ENCODE measurements at places on chromosomes 11 and 22.

- DNase-seq, result no peak
Measured at GRCh38 chr11:7576726-7577290, 63.0 kb downstream of the PPFIBP2 start.

- DNase-seq, result no peak
Measured at GRCh38 chr22:45268167-45268957, 16.4 kb upstream of the UPK3A start.

DNA sequence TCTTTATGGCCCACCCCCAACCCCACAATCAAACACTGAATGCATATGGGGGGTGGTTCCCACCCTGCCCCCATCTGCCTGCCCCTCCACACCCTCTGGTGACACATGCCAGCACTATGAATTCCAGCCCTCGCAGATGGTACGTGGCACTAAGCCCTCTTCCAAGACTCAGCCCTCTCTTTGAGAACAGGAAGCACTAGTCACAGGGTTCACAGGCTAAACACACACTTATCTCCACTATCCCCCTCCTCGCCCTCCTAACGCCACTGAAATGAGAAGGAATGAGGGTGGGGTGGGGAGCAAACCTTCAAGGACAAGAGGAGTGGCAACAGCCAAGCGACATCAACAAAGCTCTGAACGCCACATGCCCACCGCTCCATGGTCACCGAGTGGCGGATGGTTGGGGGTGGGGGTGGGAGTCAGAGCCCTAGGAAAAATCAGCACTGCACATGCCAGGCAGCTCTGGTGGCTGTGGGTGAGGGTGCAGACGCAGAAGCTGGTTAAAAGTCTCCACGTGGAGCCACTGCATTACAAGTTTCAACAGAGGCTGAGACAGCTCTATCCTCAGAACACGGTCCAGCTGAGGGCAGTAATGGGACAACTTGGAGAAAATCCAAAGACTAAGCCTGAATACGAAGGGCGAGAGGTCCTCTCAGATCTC is 33.6 kb downstream of the TMEM184B start:
- DNase-seq, result no peak

- DNase-seq, result no peak
Measured at GRCh38 chr22:30628491-30628890, 7.1 kb upstream of the SLC35E4 start.

GRCh38 chr11:2085251-2086066 is 53.7 kb downstream of the IGF2 start:
- DNase-seq, result no peak

DNA sequence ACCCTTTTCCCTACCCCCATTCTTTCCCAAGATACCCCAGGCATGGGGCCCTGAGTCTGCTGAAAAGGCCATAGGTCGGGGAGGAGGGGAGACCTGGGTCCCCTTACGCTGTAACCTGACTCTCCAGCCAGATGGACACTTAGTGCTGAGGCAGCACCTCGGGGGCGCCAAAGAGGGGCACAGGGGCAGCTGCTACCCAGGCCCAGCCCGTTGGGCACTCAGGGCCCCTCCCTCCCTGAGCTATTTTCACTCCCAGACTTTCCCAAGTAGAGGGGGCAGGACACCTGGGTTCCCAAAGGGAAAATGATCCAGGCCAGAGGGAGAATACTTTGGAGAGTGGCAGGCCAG is 933 bp downstream of the ACTN3 start:
- no peak for DNase-seq

GRCh38 chr11:33907421-33907820 is 15.5 kb upstream of the LMO2 start:
- no peak for DNase-seq

DNA sequence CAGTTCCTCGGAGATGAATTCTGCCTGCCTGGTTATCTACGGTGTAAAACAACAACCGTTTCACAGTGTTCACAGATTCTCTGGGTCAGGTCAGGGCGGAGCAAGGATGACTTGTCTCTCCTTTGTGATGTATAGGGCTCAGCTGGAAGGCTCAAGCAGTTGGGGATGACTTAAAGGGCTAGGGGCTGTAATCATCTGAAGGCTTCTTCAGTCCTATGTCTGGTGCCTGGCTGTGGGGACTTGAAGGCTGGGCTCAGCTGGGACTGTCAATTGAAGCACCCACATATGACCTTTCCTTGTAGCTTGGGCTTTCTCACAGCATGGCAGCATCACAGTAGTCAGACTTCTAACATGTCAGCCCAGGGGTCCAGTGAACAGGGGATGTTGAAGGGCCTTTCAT is 29.3 kb downstream of the EIF3F start:
- no peak for DNase-seq

GRCh38 chr22:29700206-29700899 is 19.4 kb upstream of the CABP7 start:
- no peak for DNase-seq

- DNase-seq, result no peak
Measured at GRCh38 chr11:33924341-33924740, 32.5 kb upstream of the LMO2 start.

GRCh38 chr11:93905384-93905783 is 55.0 kb upstream of the VSTM5 start:
- DNase-seq, result no peak

- no peak for DNase-seq
Measured at GRCh38 chr11:100774132-100774531, 87.0 kb downstream of the ARHGAP42 start.

DNA sequence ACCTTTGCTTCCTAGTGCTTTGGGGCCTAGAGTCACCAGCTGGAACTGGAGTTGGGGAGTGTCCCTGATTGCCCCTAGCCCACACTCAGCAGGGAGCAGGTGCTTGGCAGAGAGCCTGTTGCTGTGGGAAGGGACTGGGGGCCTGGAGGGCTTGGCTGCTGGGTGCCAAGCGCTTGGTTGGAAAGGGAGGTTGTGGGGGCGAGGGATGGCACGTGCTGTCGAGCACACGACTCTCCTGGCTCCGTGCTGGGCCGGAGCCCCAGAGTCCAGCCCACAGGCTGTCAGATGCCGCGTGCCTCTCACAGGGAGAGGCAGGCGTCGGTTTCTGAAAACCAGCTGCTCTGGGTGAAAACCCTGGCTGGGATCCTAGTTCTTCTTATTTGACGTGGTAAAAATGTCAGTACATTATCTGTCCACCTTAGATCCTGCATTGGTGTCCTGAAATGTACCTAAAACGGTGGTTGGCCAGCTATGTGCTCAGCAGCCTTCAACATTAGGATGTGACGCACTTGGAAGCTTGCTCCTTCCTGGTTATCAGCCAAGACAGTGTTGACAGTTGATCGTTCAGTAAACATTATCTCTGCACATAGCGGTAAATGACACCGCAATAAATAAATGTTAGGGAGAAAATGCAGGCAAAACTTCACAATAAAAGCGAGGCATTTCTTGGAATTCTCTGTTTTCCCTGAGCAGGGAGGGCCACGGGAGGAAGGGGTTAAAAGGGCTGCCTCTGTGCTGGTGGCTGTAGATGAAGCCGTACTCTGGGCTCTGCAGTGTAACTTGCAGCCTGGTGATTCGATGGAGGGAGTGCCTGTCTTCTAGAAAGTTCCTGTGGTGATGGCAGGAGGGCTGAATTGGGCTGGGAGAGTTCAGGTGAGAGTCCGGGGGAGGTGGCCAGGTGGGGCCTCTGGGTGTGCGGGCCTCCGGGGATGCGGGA is 29.2 kb downstream of the GRAMD4 start:
- DNase-seq, result no peak

DNA sequence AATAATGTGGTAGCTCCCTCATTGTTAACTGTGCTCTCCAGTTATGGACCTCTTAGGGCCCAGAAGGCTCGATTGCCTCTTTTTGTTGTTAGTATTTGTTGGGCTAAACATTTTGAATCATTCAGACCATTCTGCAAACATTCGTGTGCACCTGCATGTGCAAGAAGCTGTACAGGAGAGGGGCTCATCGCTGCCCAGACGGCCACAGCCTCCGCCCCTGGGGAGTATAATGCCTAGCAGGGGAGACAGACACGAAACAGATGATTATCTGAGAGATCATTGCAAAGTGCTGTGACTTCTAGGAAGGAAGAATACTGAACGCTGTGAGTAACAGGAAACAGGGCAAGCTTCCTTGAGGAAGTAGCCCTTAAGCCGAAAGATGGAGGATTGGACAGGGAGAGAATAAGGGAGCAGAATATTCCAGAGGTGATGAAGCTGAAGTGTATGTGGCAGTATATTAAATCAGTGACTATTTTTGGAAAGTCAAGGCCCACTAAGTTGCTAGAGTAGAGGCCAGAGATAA is 123.3 kb upstream of the RASSF10 start:
- DNase-seq, result no peak

DNA sequence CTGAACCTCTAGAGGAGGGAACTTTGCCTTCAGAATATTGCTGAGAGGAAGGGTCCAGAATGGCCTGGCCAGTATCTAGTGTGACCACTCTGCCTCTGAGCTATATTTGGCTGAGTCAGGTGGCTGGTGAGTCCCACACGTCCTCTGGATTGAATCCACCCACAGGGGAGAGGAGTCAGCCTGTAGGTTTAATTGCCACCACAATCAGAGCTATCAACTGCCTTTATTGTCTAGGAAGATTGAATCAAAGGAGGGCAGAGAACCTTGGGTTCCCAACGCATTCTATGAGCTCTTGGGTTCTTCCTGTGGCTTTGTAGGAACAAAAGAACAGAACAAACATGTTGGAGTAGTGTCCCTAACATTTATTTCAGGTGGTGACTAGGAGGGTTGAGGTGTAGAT is 67.7 kb downstream of the ST3GAL4 start:
- no peak for DNase-seq

DNA sequence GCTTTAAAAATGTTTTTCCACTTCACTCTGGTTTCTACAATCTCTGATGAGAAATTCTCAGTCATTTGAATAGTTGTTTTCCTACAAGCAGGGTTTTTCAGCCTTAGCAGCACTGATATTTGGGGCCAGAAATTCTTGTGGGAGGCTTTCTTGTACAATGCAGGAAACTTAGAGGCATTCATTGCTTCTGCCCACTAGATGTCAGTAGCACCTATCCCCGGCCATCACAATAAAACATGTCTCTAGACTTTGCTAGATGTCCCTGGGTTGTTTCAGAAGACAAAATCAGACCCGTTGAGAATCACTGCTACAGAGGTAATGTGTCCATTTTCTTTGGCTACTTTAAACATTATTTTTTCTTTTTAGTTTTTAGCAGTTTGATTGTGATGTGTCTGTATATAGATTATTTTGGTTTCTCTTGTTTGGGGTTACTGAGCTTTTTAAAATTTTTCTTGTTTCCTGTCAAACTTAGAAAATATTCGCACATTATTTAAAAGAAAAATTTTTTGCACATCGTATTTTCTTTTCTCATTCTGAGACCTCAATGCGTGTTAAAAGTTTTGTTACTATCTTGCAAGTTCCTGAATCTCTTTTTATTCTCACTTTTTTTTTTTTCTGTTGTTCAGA is 60.8 kb upstream of the CCDC179 start:
- DNase-seq, result no peak

DNA sequence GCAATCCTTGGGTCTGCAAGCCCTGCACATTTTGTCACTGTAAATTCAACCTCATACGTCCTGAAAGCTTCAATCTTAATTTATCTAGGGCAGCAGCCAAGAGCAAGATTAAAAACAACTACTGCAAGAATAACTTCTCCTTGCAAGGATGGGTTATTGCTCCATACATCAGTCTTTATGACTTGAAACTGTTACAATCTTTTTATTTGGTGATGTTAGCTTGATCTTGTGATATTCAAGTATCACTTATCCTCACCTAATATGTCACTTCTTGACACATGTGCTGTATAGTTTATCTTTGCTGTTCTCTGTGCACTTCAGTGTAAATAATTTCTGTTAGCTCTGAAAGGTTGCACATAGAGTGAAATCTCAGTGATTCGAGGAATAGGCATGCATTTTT is 14.7 kb upstream of the APLP2 start:
- no peak for DNase-seq

DNA sequence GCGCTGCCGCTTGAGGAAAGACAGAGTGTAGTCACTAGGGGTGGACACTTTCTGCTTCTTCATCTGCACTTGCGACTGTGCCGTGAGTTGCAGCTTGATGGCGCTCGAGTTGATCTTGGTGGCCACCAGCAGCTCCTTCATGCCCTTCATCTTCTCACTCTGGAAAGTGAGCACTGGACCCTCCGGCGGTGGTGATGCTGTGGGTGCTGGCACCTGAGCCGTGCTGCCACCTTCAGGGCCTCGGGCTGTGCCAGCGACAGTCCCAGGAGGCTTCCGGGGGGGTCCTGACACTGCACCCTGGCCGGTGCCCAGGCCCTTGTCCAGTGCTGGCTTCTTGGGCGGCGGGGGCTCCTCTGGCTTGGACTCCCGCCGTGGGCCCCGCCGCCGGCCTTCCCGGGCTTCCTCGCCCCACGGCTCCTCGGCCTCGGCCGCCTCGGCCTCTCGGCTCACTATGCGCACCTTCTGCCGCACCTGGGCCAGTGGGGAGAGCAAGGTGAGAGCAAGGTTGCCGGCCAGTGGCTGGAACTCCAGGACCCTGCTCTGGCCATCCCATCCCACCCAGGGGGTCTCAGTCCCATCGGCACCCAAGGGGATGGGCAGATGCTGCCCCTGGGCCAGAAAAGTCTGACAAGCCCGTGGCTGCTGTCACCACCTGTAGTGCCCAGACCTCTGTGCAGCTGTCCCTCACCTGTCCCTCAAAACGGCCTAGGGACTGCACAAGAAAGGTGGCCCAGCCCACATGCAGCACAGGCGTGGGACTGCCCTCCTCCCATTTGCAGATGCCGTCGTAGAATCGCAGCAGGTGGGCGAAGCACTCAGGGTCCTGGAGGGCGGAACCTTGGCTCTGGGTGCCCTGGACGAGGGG is 1.6 kb upstream of the MAP4K2 start:
- no peak for DNase-seq

GRCh38 chr22:40055143-40055883 is 60.6 kb downstream of the FAM83F start:
- DNase-seq, result no peak

GRCh38 chr11:100785148-100785983 is 98.3 kb downstream of the ARHGAP42 start:
- DNase-seq, result no peak

DNA sequence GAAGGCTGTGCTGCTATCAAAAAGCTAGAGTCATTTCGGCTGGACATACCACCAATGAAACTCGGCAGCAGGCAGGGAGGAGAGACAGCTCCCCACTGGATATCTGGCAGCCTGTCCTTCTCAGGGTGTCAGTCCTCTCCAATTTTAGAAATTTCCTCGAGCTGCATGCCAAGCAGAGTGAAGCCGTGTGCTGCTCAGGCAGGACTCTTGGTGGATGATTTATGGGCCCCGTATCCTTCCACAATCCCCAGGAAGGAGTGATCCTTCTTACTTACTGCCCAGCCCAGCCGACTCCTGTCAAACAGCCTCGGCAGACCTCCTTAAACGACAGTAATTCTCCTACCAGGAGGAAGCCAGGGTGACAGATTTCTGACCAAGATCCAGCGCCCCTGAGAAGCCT is 410.4 kb downstream of the TENM4 start:
- no peak for DNase-seq

- no peak for DNase-seq
Measured at GRCh38 chr11:111694851-111695250, 71.3 kb downstream of the PPP2R1B start.

- no peak for DNase-seq
Measured at GRCh38 chr22:40766956-40767355, 52.2 kb downstream of the SLC25A17 start.

DNA sequence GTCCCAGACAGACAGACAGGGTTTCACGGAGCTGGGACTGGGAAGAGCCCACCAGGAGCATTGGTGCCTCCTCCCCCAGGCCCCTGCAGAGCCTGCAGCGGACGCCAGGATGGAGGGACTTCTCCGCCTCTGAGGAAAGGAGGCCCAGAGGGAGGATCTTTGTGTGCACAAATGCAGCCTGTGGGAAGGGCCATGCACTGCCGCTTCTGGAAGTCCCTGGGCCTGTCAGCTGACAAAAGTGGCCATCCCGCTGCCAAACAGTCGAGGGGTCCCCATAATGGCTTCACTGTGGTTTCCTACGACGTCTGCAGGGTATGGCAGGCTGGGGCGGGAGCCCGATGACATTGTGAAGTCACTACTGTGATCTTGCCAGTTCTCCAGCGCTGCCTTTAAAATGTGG is 73.8 kb downstream of the TP53I11 start:
- DNase-seq, result no peak

Measured in T-helper 2 cell (primary cell).